ENCODE measurements at places on chromosomes 2 and 18. TPM values are rescaled to one million over a fixed set of nuclear protein-coding genes. Genes with fewer than 3 reads are reported as not detected.

DNAJB2 gene
- 63.6 TPM for total RNA-seq

RFX8 gene
- 0.28 TPM for total RNA-seq

UGT1A3 gene
- not detected for total RNA-seq

G6PC2 gene
- 33.7 TPM for total RNA-seq

RND3 gene
- total RNA-seq = 3.9 TPM

VWA3B gene
- total RNA-seq = not detected

DNA sequence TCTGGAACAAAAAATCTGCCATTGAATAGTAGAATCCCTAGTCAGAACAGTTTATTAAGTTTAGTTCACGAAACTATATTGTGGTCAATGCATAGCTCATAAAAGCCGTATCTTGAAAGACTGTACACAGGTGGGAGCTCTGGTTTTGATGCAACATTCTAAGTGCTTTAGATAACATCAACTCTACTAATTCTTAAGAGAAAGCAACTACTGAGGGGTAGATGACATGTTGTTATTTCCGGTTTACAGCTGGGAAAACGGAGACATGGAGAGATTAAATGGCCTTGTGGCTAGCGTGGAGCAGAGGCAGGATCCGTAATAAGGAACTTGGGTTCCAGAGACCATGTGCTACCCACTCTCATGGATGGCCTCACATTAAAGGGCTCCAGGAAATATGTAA is 4.2 kb upstream of the ITGA6 start:
- DNase-seq = no peak

- peak; percentile 41 for DNase-seq
These were observed 7.6 kb upstream of the TMEM185B start for GRCh38 chr2:120230515-120231471.

GRCh38 chr2:71880846-71881610 is 266.6 kb downstream of the CYP26B1 start:
- no peak for DNase-seq

- no peak for DNase-seq
These were observed 416.6 kb downstream of the TMX3 start for GRCh38 chr18:68298330-68298729.

DNA sequence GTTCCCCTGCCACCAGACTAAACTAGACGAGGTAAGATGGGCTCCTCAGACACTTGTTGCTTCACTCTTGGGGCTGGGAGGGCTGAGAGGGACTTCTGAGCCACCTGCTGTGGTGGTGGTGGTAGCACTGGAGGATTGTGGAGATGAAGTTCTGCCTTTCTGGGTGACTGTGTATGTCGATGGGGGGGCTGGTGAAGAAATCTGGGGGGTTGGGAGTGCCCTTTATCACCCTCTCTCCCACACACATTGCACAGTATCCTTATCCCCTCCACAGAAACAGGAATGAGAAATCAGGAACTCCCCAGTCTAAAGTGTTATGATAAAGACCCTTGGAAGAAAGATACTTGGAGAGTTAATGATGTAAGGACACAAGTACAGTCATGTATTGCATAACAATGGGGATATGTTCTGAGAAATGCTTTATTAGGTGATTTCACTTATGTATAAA is 38.5 kb downstream of the HK2 start:
- DNase-seq = no peak

- DNase-seq = no peak
These were observed 138.7 kb upstream of the CCDC150 start for GRCh38 chr2:196500686-196501431.

DNA sequence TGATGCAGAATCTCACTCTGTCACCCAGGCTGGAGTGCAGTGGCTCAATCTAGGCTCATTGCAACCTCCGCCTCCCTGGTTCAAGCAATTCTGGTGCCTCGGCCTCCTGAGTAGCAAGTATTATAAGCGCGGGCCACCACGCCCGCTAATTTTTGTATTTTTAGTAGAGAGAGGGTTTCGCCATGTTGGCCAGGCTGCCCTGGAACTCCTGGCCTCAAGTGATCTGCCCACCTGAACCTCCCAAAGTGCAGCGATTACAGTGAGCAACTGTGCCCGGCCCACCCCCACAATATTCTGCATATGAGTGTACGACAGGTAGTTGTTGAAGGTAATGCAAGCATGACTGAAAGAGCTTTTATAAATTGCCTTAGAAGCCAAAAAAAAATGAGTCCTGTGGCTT is 1.2 kb downstream of the WDR75 start:
- peak; percentile 8 for DNase-seq
